ENCODE measurements at places on chromosomes 3 and 15. TPM values are rescaled to one million over a fixed set of nuclear protein-coding genes. Genes with fewer than 3 reads are reported as not detected.
A peak's percentile ranks its signal among the peaks of the same experiment; 100 is the strongest.

DNA sequence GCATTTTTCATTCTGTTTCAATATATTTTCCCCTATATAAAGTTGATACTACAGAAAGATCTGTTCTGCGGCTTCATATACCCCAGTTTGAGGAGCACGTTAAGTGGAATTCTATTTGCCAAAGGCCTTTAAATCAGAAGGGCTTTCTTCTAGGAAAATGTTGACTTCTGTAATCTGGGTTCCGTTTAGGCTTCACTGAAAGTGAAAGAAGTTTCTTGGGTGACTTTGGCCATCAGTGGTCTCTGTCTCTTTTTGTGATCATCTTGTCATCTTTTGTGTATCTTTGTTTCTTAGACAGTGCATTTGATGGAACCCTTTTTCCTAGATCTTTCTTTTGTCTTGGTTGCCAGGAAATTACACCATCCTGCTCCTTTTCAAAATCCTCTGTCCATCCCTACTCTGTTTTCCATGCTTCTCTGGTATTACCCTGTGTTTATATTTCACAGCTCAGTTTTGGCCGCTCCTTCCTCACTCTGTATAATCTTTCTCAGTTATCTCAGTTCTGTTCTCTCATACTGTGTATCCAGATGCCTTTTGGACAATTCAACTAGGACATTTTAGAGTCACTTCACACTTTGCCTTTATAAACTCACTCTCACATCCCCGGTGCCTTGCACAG lies 40.7 kb upstream of the MAP3K13 start:
- no peak for ATAC-seq

- ATAC-seq: no peak
These were observed 13.8 kb downstream of the CLDN18 start for GRCh38 chr3:138023754-138024153.

GRCh38 chr3:186783731-186784515 lies 546 bp downstream of the EIF4A2 start:
- peak; percentile 87 for ATAC-seq

MAP6D1 gene
- total RNA-seq: 2.0 TPM

GRCh38 chr3:182965861-182966366 lies 14.4 kb downstream of the DCUN1D1 start:
- no peak for ATAC-seq

GRM7 gene
- total RNA-seq: not detected

SKOR1 gene
- total RNA-seq: 0.08 TPM

DNA sequence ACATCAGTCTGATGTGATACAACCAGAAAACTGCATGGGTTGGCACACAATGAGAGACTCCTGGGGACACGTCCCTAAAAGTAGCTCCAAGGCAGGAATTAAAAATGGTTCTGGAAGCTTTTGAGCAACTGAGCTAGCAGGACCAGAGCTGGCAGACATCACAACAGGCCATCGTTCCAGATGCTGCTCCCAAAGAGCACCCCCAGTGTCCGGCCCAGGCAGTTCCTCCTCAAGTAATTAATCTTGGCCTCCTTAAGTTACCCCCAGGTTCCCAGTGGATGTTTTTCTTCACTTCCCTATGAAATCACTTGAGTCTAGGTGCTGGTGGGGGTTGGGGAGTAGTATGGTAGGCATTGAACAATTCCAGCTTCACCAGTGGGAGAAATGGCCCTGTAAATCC lies 711.6 kb downstream of the MECOM start:
- ATAC-seq: no peak

GRCh38 chr3:56260262-56260661 lies 208.0 kb downstream of the ERC2 start:
- ATAC-seq: no peak

DNA sequence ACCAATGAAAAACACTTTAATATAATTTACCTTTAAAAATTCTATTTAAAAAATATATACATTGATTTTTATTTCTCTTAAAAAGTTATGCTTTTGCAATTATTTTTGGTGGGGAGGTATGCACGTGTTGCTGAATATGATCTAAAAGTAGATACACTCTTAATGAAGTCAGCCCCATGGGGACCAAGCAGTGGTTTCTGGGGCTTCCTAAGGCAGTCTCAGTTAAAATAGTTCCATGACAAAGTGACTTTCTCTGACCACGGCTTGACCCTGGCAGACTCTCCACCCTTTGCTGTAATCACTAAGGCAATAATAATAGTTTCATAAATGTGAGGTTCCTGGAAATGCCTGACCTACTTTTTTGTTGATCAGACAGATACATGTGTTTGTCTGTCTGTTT lies 50.4 kb downstream of the CCR4 start:
- ATAC-seq: no peak

GRCh38 chr3:27171113-27171512 lies 198.1 kb downstream of the NEK10 start:
- no peak for ATAC-seq

GRCh38 chr15:85672332-85673084 lies 122.2 kb downstream of the KLHL25 start:
- no peak for ATAC-seq

DNA sequence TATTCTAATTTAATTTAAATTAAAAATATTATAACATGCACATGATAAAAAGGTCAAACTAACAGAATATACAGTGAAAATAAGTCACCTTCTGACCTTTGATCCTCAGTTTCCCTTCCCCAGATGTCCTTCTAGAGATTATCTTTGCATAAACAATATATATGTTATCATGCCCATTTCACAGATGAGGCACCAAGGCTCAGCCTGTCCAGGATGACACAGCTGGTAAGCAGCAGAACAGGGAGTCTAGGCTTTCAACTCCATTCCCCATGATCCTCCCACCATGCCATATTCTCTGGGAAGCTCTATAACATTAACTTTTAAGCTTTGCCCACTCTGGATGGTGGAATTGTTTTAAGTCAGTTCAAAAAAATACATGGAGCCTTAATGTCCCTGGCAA lies 1.4 kb downstream of the SLC24A1 start:
- no peak for ATAC-seq

DNA sequence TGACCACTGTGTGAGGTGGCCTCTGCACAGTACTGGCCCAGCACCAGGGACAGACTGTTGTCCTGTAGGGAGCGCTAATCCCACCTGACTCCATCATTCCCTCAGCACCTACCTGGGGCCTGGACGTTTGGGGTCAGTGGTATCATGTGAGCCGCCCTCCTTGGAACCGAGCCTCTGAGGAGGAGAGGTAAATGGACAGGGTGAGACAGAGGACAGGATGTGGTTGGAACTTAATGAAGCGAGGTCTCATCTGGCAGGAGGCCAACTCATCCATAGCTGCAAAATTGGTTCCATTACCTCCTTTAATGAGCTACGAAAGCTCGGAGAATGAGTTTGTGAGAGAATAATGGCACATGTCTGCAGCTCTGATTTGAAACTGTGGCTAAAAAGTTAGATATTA lies 13.9 kb downstream of the MAPKAPK3 start:
- ATAC-seq: no peak

CHCHD4 gene
- total RNA-seq: 13.0 TPM

DNA sequence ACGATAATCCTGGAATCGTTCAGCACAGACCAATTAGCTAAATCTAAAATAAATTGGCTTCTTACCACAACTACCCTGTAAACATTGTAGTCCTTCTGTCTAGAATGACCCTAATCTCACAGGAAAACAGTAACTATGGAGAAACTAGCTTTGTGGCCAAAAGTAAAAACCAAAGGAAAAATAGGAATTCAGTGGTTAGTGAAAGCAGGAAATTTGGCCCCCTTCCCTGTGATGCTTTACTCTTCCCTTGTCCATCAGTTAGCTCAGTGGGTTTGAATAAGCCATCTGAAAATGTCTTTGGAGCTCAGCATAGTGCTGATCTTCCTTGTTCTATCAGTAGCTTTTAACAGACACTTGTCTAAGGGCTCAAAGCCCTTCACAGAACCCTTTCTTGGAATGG lies 1.6 kb downstream of the NMD3 start:
- no peak for ATAC-seq

DNA sequence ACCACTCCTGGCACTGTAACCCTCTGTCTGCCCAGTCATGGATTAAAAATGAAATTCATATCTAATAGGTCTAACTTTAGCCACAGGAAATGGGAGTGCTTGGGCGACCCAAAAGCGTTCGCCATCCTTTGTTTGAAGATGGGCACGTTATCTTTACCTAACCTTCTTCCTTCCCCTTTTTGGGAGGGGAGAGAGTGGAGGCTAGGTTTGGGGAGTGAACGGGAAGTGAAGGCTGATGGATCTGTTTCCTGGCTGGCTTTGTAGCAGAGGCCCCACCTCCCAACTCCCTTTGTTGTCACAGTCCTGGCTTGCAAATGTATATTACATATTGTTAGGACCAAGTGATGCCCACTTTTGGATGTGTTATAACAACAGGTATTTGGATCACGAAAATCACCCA lies 98.1 kb upstream of the ARHGEF3 start:
- ATAC-seq: no peak

CMTM8 gene
- total RNA-seq: 1.00 TPM

- ATAC-seq: no peak
These were observed 15.4 kb upstream of the VPS8 start for GRCh38 chr3:184796551-184796950.

DNA sequence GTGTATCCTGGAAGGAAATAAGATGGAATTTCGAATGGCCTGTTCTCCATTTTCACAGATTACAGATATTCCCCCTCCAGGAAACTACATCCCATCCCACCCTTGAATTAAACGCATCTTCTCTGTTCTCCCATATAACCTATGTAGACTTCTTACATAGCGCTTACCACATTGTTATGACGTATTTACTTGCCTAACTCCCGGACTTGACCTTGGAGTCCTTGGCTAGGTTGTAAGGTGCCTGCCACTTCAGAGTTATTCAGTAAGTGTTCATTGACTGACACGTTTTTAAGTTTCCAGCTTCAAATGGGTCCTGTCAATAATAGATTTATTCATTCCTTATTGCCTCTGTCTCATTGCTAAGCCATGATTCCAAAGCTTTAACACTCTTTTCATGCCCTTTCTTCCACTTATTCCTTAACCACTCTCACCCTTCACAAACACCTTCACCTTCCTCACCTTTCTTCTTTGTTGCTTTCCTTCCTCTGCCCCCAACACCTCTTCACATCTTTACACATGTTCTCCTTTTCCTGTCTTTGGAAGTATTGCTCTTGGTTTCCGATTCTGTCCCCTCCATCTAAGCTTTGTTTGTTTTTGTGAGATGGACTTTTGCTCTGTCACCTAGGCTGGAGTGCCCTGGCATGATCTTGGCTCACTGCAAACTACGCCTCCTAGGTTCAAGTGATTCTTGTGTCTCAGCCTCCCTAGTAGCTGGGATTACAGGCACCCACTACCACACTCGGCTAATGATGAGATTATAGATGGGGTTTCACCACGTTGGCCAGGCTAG lies 138.3 kb downstream of the CMSS1 start:
- no peak for ATAC-seq

SCAANT1 gene
- not detected for total RNA-seq

DNA sequence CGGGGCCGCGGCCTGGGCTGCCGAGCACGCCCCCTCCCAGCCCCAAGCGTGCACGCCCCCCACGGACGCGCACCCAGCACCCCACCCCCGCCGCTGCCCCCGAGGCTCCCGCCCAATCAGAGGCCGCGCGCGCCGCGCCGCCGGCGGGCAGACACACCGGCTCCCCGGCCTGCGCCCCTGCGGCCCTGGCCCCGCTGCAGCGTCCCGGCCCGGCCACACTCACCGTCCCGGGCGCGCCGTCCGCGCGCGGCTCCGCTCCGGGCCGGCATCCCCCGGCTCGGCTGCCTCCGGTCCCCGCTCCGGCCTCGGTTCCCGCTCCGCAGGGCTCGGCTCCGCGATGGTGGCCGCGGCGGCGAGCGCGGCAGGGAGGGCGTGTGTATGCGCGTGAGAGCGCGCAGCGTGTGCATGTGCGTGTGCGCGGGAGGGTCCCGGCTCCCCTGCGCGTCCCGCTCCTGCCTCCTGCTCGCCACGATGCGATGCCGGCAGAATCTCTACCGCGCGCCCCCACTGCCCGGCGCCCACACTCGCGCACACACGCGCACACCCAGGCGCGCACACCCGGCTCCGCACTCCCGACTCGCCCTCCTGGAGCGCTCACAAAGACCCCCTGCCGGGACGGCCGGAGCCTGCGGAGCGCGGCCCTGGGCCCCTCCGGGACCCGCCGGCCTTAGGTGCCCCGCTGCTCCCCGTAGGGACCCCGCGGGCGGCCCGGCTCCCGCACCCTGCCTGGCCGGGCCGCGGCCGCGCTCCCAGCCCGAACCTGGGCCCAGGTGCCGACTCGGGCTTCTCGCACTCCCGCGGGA lies 186.5 kb upstream of the LINGO1 start:
- no peak for ATAC-seq

C3orf49 gene
- not detected for total RNA-seq

DNA sequence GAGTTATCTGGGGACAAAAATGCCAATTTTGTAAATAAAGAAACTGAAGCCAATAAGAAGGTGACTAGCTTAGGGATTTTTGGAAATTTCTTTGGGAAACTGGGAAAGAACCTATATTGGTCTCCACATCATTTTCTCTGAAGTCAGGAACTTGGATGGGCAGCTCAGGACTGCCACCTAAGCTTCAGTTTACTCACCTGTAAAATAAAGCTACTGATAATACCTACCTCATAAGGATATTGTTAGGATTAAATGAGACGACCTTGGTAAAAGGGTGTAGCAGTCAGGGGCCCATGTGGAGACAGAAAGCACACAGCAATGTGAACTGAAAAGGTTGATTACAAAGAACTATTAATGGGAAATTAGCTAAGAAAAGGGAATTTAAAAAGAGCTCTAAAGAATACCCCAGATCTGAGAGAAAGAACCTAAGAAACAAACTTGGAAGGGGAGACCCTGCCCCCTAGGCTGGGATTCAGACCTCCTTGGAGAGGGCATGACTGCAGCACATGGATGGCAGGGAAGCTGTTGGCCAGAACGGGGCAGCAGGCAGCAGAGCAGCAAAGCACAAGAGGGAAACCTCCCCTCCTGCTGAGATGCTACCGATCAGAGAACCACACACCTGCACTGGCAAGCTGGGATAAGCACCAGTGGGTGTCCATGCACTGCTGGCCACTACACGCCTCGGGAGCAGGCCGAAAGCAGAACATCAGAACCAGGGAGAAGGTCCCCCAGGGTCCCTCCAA lies 83.7 kb upstream of the THBS1 start:
- ATAC-seq: no peak

GRCh38 chr3:8536096-8537056 lies 34.8 kb downstream of the LMCD1 start:
- ATAC-seq: no peak

GABRA5 gene
- total RNA-seq: 0.24 TPM

- no peak for ATAC-seq
These were observed 13.0 kb downstream of the TBC1D2B start for GRCh38 chr15:78064544-78064943.

ZNF385D gene
- 1.7 TPM for total RNA-seq

GRCh38 chr3:194273743-194274310 lies 77.3 kb downstream of the CPN2 start:
- ATAC-seq: no peak

All from esophagus mucosa (tissue), 1 donor.